Cerebellum (tissue), 4 donors: ENCODE measurements at places on chromosomes 2 and 18. TPM values are rescaled to one million over a fixed set of nuclear protein-coding genes. Genes with fewer than 3 reads are reported as not detected.

DNA sequence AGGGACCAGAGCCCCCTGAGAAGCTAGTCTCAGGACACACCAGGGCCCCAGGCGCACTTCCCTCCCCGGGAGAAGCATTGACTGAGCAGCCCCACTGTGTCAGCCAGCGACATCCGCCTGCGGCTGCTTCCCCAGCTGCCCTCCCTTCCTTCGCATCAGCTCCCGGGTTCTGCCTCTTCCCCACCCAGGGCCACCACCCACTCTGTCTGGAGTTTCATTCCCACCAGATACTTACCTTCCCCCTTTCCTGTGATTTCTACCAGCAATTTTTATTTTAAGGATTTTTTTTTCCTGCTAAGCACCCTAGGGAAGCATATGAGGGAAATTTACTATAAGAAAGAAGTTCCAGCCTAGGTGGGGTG, 99.2 kb downstream of the SMAD7 start:
- no peak for DNase-seq

Gene TWIST2
- 1.3 TPM for total RNA-seq

Gene PLGLB1
- 13.8 TPM for total RNA-seq

DNA sequence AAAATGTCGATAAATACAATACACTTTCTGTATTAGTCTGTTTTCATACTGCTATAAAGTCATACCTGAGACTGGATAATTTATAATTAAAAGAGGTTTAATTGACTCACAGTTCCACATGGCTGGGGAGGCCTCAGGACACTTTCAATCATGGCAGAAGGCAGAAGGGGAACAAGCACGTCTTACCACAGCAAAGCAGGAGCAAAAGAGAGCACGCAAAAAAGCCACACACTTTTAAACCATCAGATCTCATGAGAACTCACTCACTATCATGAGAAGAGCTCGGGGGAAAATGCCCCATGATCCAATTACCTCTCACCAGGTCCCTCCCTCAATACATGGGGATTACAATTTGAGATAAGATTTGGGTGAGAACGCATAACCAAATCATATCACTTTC, 256.7 kb downstream of the ANAPC1 start:
- no peak for DNase-seq

- no peak for DNase-seq
Measured at GRCh38 chr2:37338933-37339332, 5.5 kb upstream of the QPCT start.

DNA sequence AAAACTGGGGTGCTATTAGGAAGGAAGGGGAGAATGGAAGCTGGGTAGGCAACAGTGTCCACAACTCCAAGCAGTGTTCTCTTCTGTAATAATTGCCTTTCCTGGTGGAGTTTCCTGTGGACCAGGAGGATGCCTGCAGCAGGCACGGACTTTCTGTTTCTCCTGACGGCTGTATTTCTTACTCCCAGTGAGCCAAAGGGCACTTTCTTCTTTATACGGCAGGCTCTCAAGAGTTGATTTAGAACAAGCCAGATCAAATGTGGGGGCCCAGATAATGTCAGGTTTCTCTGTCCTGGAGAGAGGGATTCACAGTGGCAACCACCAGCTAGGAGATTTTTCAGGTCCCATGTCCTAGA, 13.0 kb upstream of the PROC start:
- no peak for DNase-seq

Gene TCF7L1
- 8.5 TPM for total RNA-seq

- no peak for DNase-seq
Measured at GRCh38 chr2:109611467-109612095, 2.2 kb downstream of the SEPTIN10 start.

DNA sequence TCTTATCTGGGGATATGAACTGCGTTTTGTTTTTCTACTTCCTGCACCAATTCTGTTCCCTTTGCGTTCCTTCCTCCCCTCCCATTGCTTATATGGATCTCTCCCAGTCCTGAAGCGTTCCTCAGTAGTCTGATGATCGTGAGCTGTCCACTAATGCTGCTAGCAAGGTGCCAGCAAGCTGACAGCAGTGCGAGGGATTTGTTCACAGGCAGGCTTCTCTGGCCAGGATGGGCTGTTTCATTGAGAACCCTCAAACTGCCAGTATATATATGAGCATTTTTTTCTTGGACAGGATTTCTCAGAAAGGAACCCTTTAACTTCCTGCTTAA, 40.1 kb downstream of the GTF3C3 start:
- no peak for DNase-seq
